Left ventricle myocardium superior (tissue), 1 donor: ENCODE measurements at places on chromosomes 5 and 9. TPM values are rescaled to one million over a fixed set of nuclear protein-coding genes. Genes with fewer than 3 reads are reported as not detected.

DNA sequence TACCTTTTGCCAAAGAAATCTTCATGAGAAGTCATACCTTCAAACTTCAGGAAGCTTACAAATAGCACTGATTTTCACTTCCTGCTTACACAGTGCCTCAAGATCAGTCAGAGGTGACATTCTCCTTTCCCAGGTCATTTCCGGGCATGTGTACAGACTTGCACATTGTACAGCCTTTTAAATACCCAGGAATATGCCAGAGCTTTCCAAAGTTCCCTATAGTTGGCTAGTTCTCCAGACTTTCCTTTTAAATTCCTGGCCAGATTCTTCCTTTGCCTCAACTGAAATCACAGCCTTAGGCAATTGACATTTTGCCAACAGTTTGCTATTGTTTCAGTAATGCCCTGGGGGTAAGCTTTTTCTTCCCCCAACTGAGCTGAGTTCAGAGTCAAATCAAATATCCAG, 47.2 kb downstream of the RFX3 start:
- no peak for DNase-seq

GRCh38 chr5:1827886-1828397, 26.7 kb downstream of the NDUFS6 start:
- no peak for DNase-seq

Gene TERT
- total RNA-seq, result not detected

Gene ANKRA2
- 14.1 TPM for total RNA-seq

GRCh38 chr5:142465476-142465875, 140.7 kb upstream of the SPRY4 start:
- no peak for DNase-seq
